ENCODE measurements at places on chromosomes 16 and 17. TPM values are rescaled to one million over a fixed set of nuclear protein-coding genes. Genes with fewer than 3 reads are reported as not detected.
A peak's percentile ranks its signal among the peaks of the same experiment; 100 is the strongest.

GRCh38 chr16:56635441-56635967 lies 3.0 kb upstream of the MT1A start:
- no peak for DNase-seq
- H3K36me3 ChIP-seq: no peaks in the 10 kb centered on the region
- peaks cover 99% of the 10 kb centered on the region for H3K27me3 ChIP-seq
- no peak overlapping the region for H3K27ac ChIP-seq
- no peak overlapping the region for H3K4me3 ChIP-seq

DNA sequence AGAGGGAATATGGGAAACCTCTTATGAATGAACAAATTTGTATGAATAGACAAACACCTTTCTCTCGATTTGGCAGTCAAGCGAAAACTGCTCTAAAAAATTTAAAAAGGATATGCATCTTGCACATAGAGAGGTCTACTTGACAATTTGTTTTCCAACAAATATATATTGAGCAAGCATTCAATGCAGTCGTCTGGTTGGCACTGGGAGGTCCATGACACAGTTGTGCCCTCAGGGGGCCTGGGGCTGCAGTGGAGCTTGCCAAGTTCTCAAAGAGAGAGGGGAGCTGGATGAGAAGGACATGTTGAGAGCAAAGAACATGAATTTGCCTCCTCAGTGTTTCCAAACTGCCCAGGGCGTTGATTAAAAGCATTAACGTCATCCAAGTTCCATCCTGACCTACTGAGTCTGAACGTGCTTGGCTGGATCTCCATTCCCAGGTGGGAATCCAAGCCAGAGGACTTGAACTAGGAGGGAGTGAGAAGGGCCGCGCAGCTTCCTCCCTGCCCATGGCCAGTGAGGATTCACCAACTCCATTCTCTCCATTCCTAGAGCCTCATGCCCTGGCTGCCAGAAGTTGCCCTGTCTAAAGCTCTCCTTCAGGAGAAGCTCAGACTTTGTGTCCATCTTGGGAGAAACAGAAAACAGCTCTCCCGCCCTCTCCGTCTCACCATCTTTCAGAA lies 24.5 kb downstream of the TBX2 start:
- peaks cover 6% of the 10 kb centered on the region for H3K4me1 ChIP-seq
- no peak overlapping the region for H3K4me3 ChIP-seq
- no peaks in the 10 kb centered on the region for H3K36me3 ChIP-seq
- DNase-seq: no peak

- DNase-seq: no peak
- peaks cover 4% of the 10 kb centered on the region for H3K27me3 ChIP-seq
- H3K27ac ChIP-seq: peak overlapping the region; percentile 46
- no peak overlapping the region for H3K4me3 ChIP-seq
- H3K4me1 ChIP-seq: peaks cover 13% of the 10 kb centered on the region
Observed at GRCh38 chr17:30368912-30369720, 9.6 kb upstream of the CPD start.

- H3K27ac ChIP-seq: peak overlapping the region; percentile 20
- peaks cover 6% of the 10 kb centered on the region for H3K4me1 ChIP-seq
- no peaks in the 10 kb centered on the region for H3K27me3 ChIP-seq
- H3K36me3 ChIP-seq: peaks cover 8% of the 10 kb centered on the region
Observed at GRCh38 chr16:4103745-4104144, 12.5 kb downstream of the ADCY9 start.

- H3K4me1 ChIP-seq: no peaks in the 10 kb centered on the region
- H3K4me3 ChIP-seq: no peak overlapping the region
- H3K27ac ChIP-seq: no peak overlapping the region
- H3K36me3 ChIP-seq: peaks cover 2% of the 10 kb centered on the region
- H3K27me3 ChIP-seq: no peaks in the 10 kb centered on the region
Observed at GRCh38 chr17:72273289-72274056, 152.7 kb downstream of the SOX9 start.

GRCh38 chr16:76583466-76583865 lies 306.3 kb downstream of the CNTNAP4 start:
- H3K27me3 ChIP-seq: no peaks in the 10 kb centered on the region
- H3K4me3 ChIP-seq: no peak overlapping the region
- H3K4me1 ChIP-seq: no peaks in the 10 kb centered on the region
- no peaks in the 10 kb centered on the region for H3K36me3 ChIP-seq

- no peak overlapping the region for H3K4me3 ChIP-seq
- H3K4me1 ChIP-seq: no peaks in the 10 kb centered on the region
- DNase-seq: no peak
- no peak overlapping the region for H3K27ac ChIP-seq
- peaks cover 26% of the 10 kb centered on the region for H3K27me3 ChIP-seq
- H3K36me3 ChIP-seq: no peaks in the 10 kb centered on the region
Observed at GRCh38 chr16:11250091-11250785, 5.8 kb downstream of the SOCS1 start.

GRCh38 chr17:78375401-78376151 lies 2.9 kb upstream of the PGS1 start:
- H3K4me1 ChIP-seq: peaks cover 39% of the 10 kb centered on the region
- peak overlapping the region; percentile 61 for H3K4me3 ChIP-seq
- H3K27ac ChIP-seq: no peak overlapping the region
- H3K27me3 ChIP-seq: no peaks in the 10 kb centered on the region
- no peak for DNase-seq

- peaks cover 29% of the 10 kb centered on the region for H3K4me1 ChIP-seq
- no peaks in the 10 kb centered on the region for H3K36me3 ChIP-seq
- H3K27me3 ChIP-seq: no peaks in the 10 kb centered on the region
- H3K27ac ChIP-seq: peak overlapping the region; percentile 12
- H3K4me3 ChIP-seq: no peak overlapping the region
Observed at GRCh38 chr16:57510016-57510871, 24.0 kb upstream of the DOK4 start.

Gene TPSD1
- total RNA-seq: not detected

Gene MAPT
- total RNA-seq: 13.0 TPM

Gene SLC46A1
- 16.8 TPM for total RNA-seq

Gene MT1F
- total RNA-seq: 2.4 TPM

Gene SLFN14
- not detected for total RNA-seq

Gene AOC2
- 3.2 TPM for total RNA-seq

Gene CLDN7
- not detected for total RNA-seq

Gene PNMT
- total RNA-seq: 0.84 TPM

Gene GAST
- not detected for total RNA-seq

Gene KRTAP17-1
- total RNA-seq: not detected

Gene TBC1D3K
- total RNA-seq: not detected

Gene CIAPIN1
- 103 TPM for total RNA-seq

Gene KRT24
- not detected for total RNA-seq

Gene PTRH2
- total RNA-seq: 33.7 TPM

Gene TMEM92
- total RNA-seq: 3.0 TPM

Gene ABCA9
- 1.3 TPM for total RNA-seq

Gene TVP23A
- 6.9 TPM for total RNA-seq

Gene CLEC3A
- total RNA-seq: not detected
